ENCODE measurements at places on chromosomes 7 and 10. TPM values are rescaled to one million over a fixed set of nuclear protein-coding genes. Genes with fewer than 3 reads are reported as not detected.

The LRGUK gene
- polyA plus RNA-seq = 1.5 TPM

DNA sequence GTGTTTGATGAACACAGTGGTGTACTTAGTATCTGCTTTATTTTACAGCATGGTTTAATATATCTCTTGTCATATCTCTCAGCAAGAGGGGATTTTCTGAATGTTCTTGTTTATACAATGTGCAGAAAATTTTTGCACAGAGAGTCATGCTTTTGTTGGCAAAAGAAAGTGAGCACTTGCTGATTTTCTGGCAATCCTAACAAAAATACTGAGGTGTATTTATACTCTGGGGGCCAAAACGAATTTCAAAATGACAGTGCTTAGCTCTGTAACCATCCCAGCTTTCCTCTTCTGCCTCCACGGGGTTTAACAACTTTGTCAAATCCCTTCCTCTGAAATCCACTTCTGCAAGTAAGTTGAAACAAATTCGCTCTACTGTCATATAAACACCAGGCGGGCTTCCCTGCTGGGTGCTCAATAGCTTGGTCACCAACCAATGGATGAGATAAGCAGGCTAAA, 169.2 kb downstream of the NOC3L start:
- no peak for DNase-seq

DNA sequence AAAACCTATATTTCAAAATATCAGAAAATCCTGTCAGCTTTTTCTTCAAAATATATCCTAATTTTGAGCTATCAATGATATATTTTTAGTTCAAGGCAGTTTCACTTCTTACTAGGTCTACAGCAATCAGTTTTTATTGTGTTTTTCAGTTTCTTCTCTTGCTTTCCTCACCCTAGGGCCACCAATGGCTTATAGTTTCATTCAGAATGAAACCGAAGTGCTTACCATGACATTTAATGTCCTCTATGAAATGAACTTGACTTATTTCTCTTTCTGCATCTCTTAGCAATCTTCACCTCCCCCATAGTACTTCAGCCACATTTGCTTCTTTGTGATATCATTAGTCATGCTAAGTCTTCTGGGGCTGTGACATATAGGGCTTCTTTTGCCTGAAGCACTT, 100.3 kb downstream of the ARL5B start:
- no peak for DNase-seq

- no peak for DNase-seq
Measured at GRCh38 chr7:44367475-44368043, 42.2 kb upstream of the CAMK2B start.

DNA sequence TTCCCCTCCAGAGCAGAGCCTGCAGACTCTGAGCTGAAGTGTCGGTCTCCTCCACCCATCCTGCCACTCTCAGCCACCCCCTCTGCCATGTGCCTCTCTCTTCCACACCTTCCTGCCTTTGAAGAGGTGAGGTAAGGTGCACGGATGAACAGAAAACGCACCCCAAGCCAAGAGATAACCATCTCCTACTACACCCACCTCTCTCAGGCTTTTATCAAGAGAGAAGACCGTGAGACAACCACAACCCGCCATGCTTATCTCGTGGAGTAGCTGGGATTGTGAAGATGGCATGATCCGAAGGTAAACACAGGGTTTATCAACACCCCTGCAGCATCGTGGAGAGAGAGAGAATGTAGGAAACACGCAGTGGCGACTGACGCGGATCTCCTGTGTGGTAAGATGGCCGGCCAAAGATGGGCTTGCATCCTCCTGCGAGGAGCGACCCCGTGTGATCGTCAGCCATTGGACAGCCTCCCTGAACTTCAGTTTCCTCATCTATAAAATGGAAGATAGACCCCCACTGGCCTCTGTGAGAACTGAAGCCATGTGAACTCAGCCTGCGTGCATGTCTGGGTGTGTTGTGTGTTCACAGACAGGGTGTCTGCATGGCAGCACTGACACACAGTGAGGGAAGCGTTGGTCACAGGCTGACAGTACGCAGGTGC, 219.0 kb downstream of the DIP2C start:
- no peak for DNase-seq

GRCh38 chr7:4167385-4167910, 514.6 kb upstream of the FOXK1 start:
- no peak for DNase-seq
